Fibroblast of lung (primary cell): ENCODE measurements at places on chromosomes 11 and 22. TPM values are rescaled to one million over a fixed set of nuclear protein-coding genes. Genes with fewer than 3 reads are reported as not detected.
A peak's percentile ranks its signal among the peaks of the same experiment; 100 is the strongest.

DNA sequence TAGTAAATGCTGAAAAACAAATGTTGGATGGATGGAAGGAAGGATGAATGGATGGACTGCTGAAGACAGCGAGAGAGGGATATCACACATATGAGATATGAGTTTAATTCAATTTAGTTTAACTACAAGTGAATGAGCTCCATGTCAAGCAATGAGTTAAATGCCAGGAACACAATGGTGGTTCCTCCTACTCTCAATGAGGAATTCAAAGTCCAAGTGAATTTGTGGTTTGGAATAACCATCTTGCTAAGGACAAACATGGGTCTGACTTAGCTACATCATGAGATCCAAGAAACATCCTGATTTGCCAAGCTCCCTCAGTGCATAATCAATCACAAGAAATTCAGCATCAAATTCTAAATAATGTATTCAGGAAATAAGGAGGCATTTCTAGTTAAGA, 26.1 kb upstream of the PPP2R1B start:
- no peak for DNase-seq

GRCh38 chr11:365831-366230, 3.5 kb upstream of the B4GALNT4 start:
- DNase-seq = no peak

- no peak for DNase-seq
These were observed 886.3 kb upstream of the RAG2 start for GRCh38 chr11:37484298-37484697.

- no peak for DNase-seq
These were observed 18.5 kb downstream of the IRF7 start for GRCh38 chr11:597166-597725.

- DNase-seq = peak; percentile 4
These were observed 155.2 kb downstream of the TRIM29 start for GRCh38 chr11:119982517-119983239.

DNA sequence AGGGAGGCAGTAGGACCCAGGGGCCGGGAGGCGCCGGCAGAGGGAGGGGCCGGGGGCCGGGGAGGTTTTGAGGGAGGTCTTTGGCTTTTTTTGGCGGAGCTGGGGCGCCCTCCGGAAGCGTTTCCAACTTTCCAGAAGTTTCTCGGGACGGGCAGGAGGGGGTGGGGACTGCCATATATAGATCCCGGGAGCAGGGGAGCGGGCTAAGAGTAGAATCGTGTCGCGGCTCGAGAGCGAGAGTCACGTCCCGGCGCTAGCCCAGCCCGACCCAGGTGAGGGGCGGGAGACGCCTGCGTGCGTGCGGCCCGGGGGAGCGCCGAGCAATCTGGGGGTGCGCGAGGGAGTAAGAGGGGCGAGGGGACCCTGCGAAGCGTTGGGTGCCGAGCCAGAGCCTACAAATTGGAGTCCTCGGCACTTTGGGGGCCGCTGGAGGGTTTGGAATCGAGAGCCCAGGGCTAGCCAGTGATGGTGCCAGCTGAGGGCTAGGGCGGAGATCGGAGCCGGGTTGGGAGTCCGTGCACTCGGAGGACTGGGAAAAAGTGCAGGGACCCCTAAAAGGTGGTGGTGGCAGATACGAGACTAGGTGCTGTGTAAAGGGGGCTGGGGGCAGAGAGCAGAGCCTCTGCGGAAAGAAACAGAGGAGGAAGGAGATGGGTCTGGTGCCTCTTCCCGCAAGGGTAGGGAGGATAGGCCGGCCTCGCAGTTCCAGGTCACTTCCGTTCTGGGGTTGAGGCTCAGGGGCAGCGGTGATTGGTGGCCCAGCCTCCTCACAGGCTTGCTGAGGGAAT, at the start of gene SERPINH1:
Gene SERPINH1 (plus strand): TSS at position 206 of the 788 bp plus-strand sequence. CDS start 4,097 bp downstream, outside the sequence.
- DNase-seq = peak; percentile 87

- peak; percentile 42 for DNase-seq
These were observed 317.8 kb downstream of the NTM start for GRCh38 chr11:131688048-131688693.

GRCh38 chr11:46588131-46588530, 5.7 kb downstream of the AMBRA1 start:
- no peak for DNase-seq

The UBQLNL gene
- total RNA-seq = under 0.01 and 0.17 TPM in 2 replicates

The C11orf54 gene
- 19.3 and 22.1 TPM in 2 replicates for total RNA-seq

The CLMP gene
- 84.5 and 107 TPM in 2 replicates for total RNA-seq

The RASGRP2 gene
- 0.26 and 1.2 TPM in 2 replicates for total RNA-seq
